Substantia nigra (tissue), 51 donors: ENCODE measurements at places on chromosomes 6 and 20.

DNA sequence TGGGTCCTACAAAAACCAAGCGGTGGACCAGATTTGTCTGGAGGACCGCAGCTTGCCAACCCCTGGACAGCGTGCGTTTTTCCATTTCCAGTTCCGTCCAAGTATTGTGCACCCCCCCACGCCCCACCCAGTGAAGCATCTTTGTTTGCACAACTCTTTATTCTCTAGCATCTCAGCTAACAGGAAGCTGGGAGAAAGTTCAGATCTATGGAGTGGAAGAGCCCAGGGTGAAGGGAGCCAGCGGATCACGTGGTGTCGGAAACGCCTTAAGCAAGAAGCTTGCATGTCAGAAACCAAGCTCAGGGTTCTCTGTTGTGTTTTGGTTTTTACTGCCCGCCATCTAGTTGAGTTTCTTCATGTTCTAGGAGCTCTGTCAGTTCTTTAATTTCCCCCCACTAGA lies 29.9 kb downstream of the ARID1B start:
- DNase-seq, result no peak

GRCh38 chr20:38377039-38377685 lies 30.9 kb downstream of the LBP start:
- no peak for DNase-seq

GRCh38 chr6:8006208-8006607 lies 58.0 kb downstream of the BLOC1S5 start:
- DNase-seq, result no peak

GRCh38 chr6:47489995-47490394 lies 12.4 kb downstream of the CD2AP start:
- no peak for DNase-seq

GRCh38 chr6:168333039-168333438 lies 13.5 kb upstream of the DACT2 start:
- no peak for DNase-seq

GRCh38 chr20:5580940-5581708 lies 169.1 kb upstream of the SHLD1 start:
- DNase-seq, result no peak

GRCh38 chr6:46290421-46291274 lies 119.9 kb upstream of the ENPP5 start:
- DNase-seq, result no peak

GRCh38 chr6:42522942-42523814 lies 40.7 kb upstream of the UBR2 start:
- no peak for DNase-seq

DNA sequence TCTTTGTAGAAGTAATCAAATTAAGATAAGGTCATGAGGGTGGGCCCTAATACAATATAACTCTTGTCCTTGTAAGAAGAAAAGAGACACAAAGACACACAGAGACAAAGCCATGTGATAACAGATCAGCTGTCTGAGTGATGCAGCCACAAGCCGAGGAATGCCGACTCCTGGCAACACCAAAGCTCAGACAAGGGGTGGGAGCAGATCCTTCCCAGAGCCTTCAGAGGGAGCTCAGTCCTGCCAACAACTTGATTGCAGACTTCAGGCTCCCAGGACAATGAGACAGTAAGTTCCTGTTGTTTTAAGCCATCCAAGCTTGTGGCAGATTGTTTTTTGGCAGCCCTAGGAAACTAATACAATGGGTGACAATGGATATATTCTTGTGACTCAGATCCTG lies 325.0 kb upstream of the AGPAT4 start:
- no peak for DNase-seq
